Activated T-helper 9 cell treated with anti-CD3 and anti-CD28 coated beads, Interleukin-2, amount 50 U/mL, for 16 hours (primary cell): ENCODE measurements at places on chromosomes 3 and 15.
A peak's percentile ranks its signal among the peaks of the same experiment; 100 is the strongest.

DNA sequence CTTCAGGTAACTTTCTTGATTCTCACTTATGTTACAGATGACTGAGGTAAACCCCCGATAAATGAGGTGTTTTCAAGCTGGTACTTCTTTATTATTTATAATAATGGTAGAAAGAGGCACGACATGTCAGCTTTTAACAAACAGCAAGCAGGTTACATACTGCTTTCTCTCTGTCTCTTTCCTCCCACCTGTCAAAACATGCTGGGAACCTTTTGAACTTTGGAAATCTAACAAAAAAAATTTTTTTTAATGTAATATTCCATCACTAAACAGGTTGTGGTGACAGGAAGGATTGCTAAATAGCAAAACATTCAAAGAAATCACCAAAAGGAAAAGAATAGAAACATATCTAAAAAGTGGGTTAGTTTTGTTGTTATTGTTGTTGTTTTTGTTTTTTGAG lies 48.2 kb downstream of the ANO10 start:
- DNase-seq, result no peak

GRCh38 chr15:74950078-74950908 lies 6.3 kb downstream of the RPP25 start:
- peak; percentile 54 for DNase-seq

DNA sequence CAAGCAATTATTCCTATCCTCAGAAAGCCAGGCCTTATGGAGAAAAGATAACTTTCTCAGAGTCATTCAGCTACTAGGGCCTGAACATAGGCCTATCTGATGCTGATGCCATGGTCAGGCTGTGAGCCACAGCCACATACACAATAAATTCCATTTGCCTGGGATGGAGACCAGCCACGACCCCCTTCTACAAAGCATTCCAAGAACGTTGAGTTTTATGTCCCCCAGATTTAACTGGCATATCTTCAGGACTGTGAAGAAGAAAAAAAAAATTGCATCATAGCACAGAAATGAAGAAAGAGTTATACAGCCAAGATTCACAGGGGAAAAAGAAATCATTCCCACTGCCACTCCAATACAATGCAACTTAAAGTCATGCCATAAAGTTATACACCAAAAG lies 100.0 kb downstream of the THBS1 start:
- no peak for DNase-seq

- no peak for DNase-seq
Measured at GRCh38 chr3:13578251-13578650, 29.3 kb downstream of the FBLN2 start.

DNA sequence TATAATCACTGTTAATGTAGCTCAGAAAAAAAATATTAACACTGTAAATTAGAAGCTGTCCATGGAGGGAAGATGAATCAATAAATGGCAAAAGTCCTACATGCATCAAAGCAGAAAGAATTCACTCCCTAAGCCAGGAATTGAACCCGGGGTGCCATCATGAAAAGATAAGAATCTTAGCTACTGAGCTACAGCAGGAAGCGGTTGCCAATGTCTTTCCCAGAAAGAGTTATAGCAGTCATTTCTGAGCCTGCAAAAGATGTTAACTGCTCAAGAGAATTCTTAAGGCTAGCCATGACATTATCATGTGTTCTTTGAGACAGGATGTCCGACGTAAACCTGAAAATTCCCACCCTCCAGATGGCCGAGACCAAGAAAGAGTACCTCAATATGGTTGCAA lies 47.4 kb upstream of the MKRN3 start:
- DNase-seq, result no peak

DNA sequence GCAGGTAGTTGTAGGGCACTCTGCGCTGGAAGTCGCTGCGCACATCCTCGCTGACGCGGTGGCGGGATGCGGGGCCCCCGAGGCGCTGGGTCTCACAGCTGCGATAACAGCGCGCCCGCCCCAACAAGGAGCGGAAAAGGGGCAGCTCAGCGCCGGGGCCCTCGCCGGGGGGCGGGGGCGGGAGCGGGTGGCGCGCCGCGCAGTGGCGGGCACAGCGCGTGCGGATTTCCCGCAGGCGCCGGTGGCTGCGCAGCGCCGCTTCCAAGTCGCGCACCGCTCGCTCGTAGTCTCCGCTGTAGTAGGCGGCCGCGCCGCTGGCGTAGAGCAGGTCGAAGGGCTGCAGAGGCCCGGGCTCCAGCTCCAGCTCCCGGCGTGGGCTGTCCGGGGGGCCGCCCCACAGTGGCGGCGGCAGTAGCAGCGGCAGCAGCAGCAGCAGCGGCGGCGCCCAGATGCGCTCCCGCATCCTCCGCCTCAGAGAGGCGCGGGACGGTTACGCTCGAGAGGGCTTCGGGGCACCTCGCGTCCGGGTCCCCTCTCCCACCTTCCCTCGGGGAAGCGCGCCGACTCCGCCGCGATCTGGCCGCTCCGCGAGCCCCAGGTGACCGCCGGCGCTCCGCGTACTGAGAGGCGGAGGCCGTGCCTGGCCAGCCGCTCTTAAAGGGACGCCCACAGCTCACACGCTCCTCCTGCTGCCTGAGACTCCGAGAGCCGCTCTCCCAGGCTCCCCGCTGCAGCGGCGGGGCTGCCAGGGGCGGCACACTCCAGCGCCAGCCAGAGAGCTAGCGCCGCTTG lies at the start of gene P3H2:
P3H2 (minus strand) TSS at position 629 of the 792 bp plus-strand sequence; CDS start at position 463, 166 bp downstream.
- no peak for DNase-seq

GRCh38 chr3:71702131-71703024 lies 22.8 kb downstream of the EIF4E3 start:
- DNase-seq, result no peak

DNA sequence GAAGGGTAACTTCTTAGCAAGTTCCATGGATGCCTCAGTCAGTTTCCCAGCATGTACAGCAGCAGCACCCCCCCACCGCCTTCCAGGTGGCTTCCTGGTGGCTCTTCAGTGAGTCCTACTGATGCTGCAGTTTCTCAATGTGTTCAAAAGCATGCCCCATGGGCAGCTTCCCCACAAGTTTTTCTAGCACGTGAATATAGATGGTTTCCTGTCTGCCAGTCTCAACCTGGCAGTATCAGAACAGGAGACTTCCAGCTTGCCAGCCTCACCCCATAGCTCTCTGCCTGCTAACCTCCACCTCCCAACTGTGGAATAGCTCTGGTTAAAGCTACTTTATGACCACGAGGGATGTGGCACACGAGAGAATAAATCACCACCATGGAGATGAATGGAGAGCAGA lies 188.3 kb upstream of the SLCO3A1 start:
- no peak for DNase-seq
